ENCODE measurements at places on chromosomes 6 and 20.
A peak's percentile ranks its signal among the peaks of the same experiment; 100 is the strongest.

DNA sequence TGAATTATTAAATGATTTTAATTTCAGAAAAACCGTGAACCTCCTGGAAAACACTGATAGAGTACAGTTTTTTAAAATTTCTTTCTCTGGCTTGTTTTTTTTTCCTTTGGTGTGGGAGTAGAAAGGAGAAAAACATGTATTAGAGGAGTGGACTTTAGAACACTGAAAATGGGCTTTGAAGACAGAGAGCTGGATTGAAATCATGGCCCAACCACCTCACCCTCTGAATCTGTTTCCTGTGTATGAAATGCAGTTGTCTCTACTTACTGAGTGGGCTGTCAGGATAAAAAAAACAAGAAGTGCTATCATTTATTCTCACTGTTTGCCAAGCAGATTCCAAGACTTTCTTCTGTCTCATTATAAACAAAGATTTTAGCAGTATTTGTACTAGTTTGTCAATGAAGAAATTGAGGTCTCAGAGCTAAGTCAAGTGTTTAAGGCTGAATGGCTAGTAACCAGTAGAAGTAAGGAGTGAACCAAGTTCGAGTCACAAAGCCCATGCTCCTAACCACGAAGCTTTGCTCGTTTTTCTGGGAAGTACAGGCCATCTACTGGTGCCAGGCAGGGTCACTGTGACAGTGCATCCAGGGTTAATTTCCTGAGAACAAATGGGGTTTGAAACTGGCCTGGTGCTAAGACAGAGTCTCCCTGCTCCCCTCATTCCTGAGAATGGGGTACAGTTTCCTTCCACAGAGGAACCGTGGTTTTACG, 256.4 kb downstream of the TMEM242 start:
- no peak for DNase-seq

GRCh38 chr20:19876828-19877460, 118.9 kb downstream of the RIN2 start:
- DNase-seq = peak; percentile 52

DNA sequence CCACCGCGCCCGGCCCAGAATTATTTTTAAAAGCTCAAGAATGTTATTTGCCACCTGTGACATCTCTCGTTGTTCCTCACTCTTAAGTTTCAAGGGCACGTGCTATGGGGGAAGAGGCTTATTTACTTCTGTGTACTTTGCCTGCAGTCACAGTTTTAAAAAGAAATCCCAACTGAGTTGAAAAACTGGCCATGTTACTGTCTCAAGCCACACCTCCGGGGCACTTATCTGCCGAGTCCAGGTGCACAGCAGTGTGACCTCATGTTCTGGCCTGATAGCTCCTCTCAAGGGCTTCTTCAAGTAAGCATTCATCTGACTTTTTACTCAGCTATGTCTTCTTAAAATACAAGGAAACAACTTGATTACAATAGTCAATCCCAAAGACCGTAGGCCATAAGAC, 34.5 kb downstream of the SHLD1 start:
- DNase-seq = peak; percentile 44

DNA sequence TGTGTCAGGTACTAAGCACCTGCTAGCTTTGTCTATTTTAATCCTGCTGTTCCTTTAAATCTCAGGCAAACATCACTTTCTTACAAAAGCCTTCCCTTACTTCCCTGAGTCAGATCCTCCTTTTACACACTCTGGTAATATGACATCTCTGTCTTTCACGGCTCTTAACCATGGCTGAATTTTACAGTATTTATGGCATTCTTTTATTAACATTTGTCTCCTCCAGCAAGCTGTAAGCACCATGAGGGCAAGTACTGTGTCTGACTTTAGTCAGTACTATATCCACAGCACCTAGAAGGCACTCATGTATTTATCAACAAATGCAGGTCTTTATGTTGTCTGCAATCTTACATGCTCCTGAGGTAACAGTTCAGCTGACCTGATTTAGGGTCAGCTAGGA, 33.7 kb upstream of the HBS1L start:
- DNase-seq = no peak

- peak; percentile 73 for DNase-seq
Measured at GRCh38 chr6:7532232-7532631, 9.2 kb upstream of the DSP start.

DNA sequence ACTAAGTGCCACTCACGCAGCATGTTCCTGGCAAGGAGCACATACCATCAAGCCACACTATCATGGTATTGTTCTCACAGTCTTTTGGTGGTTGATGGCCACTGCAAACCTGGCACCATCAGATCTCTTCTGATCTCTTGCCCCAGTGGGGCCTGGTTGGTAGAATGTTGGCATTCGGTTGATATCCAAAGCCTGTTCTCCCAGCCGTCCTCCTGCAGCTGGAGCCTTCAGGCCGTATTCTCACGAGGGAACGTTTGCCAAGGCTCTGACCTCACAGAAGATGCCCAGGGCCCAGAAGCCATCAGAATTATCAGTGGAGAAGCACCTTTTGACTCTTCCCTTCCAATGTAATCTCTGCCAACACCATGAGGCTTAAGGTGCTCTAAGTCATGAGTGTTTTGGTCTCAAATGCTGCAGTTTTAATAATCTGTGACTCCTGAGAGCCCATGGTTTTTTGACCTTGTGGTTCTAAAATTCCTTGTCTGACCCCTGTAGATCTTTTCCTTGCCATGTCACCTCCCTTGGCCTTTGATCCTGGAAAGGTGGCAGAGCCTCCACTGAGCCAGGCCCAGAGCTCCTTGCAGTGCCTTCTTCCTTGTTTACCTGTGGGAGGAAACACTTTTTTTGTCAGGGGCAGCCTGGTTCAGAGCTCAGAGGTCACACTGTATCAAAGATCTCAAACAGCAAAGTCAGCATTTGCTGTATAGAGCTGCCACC, 27.8 kb downstream of the POFUT1 start:
- no peak for DNase-seq

DNA sequence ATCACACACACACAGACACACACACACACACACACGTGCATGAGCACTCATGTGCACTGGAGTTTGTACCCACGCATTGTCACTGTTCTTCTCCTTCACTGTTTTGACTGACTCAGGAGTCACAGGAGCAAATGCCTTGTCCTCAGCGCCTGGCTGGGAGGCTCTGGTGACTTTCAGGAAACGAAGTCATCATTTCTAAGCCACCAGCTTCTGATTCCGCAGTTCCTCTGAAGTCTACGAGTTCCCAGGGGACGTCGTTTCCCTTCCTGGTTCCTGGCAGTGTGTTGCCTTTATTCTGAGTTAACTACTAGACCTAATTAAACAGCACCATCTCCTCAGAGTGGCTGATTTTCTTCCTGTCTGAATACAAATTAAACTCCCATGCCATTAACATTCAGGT, 82.2 kb upstream of the PMEPA1 start:
- DNase-seq = no peak

GRCh38 chr6:15017803-15018202, 228.1 kb upstream of the JARID2 start:
- no peak for DNase-seq
